ENCODE measurements at places on chromosomes 7 and 10.

- DNase-seq, result no peak
Measured at GRCh38 chr7:18257711-18258110, 230.1 kb upstream of the PRPS1L1 start.

GRCh38 chr7:13656330-13656729, 333.1 kb downstream of the ETV1 start:
- DNase-seq, result no peak

GRCh38 chr7:36023033-36023560, 130.0 kb upstream of the EEPD1 start:
- no peak for DNase-seq

DNA sequence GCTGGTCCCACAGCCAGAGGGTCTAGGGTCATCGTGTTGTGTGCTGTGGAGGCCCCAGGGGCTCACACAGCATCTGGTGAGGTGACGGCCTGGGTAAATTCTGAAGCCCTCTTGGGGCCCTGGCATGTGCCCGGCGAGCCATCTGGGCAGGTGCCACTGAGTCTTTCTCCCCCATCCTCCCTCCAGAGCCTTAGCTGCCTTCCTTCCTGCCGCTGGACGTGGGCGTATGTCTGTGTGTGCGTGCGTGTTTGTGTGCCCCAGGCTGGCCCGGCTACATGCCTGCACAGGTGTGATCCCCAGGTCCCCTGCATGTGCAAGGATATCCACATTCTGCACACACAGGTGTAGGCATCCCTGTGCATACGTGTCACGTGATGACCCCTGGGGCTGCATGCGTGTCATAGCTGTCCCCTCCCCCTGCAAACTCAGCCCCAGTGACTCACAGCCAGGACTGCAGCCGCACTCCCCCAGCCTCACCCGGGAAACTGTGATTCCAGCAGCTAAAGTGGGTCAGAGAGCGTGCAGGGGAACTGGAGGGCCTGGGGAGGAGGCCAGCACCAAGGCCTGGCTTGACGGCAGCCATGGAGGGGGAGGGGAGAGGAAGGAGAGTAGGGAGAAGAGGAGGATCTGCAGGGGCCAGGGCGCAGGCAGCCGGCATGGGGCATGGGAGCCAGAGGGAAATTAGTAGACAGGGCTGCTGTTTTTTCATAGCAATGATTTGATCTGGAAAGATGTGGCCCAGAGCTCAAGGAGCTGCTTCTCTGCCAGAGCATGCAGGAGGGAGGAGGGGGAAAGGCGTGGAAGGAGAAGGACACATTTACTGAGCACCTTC, 46.4 kb downstream of the ELFN1 start:
- no peak for DNase-seq
